Tibial nerve (tissue), 4 donors: ENCODE measurements at places on chromosomes 5 and 9. TPM values are rescaled to one million over a fixed set of nuclear protein-coding genes. Genes with fewer than 3 reads are reported as not detected.

DNA sequence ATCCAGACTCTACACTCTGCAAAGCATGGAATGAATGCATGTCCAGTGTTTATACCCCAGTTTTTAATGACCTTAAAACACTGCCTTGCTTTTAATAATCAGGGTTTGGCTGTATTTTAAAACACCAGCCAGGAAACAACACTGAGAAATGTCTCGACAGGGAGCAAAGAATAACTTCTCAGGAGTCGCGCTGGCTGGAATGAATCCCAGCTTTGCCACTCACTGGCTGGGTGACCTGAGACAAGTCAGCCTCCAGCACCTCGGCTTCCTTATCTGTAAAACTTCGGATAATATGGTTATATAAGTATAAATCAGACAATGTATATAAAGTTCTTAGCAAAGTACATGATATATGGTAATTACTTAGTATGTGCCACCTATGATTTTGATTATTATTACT lies 505.0 kb downstream of the SPOCK1 start:
- no peak for DNase-seq

GRCh38 chr5:40041452-40041851 lies 616.7 kb upstream of the DAB2 start:
- no peak for DNase-seq

- DNase-seq, result no peak
Measured at GRCh38 chr5:135894276-135894675, 1.4 kb downstream of the IL9 start.

DNA sequence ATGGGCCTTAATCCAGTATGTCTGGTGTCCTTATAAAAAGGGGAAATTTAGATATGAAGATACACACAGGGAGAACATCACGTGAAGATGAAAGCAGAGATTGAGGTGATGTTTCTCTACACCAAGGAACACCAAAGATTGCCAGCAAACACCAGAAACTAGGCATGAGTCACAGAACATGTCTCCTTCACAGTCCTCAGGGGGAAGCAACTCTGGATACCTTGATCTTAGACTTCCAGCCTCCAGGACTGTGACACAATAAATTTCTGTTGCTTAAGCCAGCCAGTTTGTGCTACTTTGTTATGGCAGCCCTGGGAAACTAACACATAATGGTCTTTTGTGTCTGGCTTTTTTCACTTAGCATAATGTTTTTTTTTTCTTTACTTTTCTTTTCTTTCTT lies 41.2 kb upstream of the STRBP start:
- no peak for DNase-seq

DNA sequence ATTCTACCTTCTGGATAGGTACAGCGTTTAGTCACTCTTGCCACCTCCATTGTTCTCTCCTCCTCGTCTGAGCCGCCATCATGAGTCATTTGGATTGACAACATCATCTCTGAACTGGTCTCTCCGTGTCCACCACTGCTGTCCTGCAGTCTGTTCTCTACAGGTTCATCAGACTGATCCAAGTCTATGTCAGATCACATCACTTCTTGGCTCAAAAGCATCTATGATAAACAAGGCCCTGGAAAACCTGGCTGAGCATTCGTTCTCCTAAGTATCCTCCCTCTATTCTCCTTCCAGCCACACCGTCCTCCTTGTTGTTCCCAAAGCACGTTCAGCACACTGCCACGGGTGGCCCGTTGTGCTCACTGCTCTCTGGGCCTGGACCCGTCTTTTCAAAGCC lies 50.5 kb downstream of the CTNND2 start:
- no peak for DNase-seq

Gene LAMC3
- not detected for total RNA-seq

Gene FOXD4L3
- total RNA-seq, result not detected

Gene TBC1D13
- total RNA-seq, result 23.7 TPM

GRCh38 chr5:36640949-36641348 lies 34.5 kb downstream of the SLC1A3 start:
- no peak for DNase-seq

Gene SRD5A1
- 9.8 TPM for total RNA-seq

DNA sequence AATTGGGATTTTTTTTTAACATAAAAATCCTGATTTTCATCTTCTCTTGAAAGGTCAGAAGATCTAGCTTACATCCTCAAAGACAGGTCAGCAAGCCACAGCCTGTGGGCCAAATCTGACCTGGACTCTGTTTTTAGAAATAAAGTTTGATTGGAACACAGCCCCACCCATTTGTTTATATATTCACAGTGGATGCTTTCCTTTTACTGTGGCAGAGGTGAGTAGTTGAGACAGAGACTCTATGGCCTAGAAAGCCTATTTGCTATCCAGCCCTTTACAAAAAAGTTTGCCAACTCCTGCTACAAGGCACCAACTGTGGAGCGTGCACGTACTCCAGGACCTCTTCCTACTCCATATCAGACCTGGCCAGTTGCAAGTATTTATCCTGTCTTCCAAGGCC lies 13.4 kb upstream of the CCNJL start:
- DNase-seq, result no peak

GRCh38 chr9:87065981-87066380 lies 118.7 kb upstream of the GAS1 start:
- DNase-seq, result no peak

DNA sequence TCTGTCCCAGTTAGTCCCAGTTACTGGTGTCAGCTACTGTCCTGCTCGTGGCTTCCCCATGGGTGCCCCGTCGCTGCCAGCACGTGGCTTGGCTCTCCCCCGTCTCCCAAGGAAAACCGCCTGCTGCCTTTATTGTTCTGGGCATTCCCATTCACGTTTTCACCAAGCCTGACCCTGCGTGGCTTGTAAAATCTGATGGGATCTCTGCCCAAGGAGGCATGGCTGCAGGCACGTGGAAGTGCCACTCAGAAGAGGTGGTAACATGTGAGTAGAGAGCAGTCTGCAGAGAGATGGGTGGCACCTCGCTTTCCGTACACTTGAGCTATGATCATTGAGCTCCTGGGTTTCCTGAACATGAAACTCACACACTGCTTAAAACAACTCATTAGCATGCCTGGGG lies 429.2 kb upstream of the KLF4 start:
- no peak for DNase-seq

- no peak for DNase-seq
Measured at GRCh38 chr5:14715481-14715880, 51.0 kb downstream of the OTULIN start.

DNA sequence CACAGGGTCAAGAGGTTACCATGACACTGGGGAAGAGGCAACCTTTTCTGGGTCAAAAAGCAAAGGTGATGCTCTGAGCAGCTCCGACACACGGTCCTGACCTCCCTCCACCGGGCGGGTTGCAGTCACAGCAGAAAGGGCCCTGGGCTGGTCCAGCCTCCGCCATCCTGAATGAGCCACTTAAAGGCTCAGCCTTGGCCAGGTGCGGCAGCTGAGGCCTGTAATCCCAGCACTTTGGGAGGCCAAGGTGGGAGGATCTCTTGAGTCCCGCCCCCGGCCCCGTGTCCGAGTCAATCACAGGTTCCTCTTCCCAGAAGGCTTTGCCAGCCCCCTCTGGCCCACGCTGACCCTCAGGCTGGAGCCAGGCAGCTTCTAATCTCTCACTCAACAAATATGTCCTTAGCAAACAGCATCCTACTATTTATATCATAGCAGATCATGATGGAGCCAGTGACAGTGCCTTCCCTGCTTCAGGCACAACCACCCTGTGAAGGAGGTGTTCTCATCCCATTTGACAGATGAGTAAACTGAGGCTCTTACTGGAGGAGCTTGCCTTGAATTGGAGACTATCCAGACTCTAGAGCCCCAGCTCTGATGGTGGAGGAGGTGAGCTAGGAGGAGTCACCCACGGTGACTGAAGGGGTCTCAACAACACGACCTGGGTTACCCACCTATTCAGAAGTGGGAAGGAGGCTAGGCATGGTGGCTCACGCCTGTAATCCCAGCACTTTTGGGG lies 79.1 kb downstream of the LRSAM1 start:
- DNase-seq, result no peak

Gene CNOT8
- 115 TPM for total RNA-seq

- no peak for DNase-seq
Measured at GRCh38 chr9:14198047-14198840, 115.7 kb downstream of the NFIB start.

Gene ANKDD1B
- 1.5 TPM for total RNA-seq

DNA sequence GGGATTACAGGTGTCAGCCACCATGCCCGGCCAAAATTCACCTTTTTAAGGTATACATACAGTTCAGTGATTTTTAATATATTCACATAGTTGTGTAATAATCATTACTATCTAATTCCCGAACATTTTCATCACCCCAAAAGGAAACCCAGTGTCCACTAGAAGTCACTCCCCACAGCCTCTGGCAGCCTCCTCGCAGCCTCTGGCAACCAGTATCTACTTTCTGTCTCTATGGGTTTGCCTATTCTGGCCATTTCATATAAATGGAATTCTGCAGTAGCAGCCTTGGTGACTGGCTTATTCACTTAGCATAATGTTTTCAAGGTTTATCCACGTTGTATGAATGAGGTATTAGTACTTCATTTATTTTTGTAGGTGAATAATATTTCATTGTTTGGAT lies 59.0 kb downstream of the UBAP1 start:
- no peak for DNase-seq

Gene PCDHGC3
- total RNA-seq, result 77.7 TPM

DNA sequence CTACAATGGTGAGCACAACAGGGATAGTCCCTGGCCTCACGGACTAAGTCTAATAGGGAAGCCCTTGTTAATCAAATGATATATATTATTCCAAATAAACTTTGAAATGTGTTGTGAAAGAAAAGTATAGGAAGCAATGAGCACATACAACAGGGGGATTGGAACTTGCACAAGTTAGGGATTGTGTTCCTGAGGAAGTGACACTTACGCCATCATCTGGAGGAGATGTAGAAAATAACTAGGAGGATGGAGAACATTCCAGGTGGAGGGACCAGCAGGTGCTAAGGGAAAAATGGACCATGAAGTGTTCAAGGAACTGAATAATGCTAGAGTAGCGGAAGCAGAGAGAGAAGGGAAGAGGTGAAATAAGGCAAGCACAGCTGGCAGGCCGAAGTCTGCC lies 18.8 kb upstream of the RPS23 start:
- no peak for DNase-seq

DNA sequence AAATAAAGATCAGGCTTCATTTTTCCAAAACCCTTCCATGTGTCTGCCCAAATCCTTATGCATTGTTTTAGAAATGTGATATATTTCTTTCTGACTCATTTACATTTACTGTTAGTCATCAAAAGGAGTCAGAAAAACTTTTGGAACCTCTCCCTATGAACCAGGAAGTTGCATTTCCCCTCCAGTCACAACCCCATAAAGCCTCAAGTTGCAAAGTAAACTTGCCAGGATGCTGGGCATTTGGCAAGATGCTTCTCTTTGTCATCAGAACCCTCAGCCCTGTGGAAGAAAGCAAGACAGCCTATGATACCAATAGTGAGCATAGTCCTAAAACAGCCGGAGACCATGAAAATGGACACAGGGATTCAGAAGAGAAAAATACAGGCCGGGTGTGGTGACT lies 84.2 kb downstream of the MUSK start:
- no peak for DNase-seq

- no peak for DNase-seq
Measured at GRCh38 chr5:111142932-111143331, 50.8 kb downstream of the WDR36 start.
